ENCODE measurements at places on chromosomes 1 and 21. TPM values are rescaled to one million over a fixed set of nuclear protein-coding genes. Genes with fewer than 3 reads are reported as not detected.

- peak; percentile 77 for DNase-seq
- H3K4me1 ChIP-seq, result peaks cover 68% of the 10 kb centered on the region
- H3K27me3 ChIP-seq, result no peaks in the 10 kb centered on the region
- H3K4me3 ChIP-seq, result peak overlapping the region; percentile 96
- H3K27ac ChIP-seq, result peak overlapping the region; percentile 98
These were observed 838 bp downstream of the CCDC28B start for GRCh38 chr1:32201011-32201855.

The SYNC gene
- not detected for polyA plus RNA-seq

DNA sequence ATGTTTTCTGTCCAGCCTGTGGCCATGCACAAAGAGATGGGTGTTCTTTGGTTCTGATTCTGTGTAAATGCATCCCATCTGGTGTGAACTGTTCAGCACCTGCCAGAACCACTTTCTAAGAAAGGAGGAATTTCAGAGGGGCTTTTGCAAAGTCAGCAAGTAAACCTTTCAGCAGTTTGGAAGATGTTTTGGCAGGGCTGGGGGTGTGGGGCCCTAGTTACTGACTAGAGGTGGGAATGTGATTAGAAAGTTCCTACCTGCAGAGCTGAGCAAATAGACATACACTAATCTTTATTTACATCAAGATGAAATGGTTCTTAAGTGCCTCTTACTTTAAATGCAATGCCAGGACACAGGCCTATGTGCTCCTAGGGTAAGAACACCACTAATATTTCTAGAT, 378.1 kb upstream of the USP24 start:
- H3K27me3 ChIP-seq, result peaks cover 8% of the 10 kb centered on the region
- no peak for DNase-seq
- no peaks in the 10 kb centered on the region for H3K4me1 ChIP-seq

GRCh38 chr1:177591155-177591554, 378.7 kb downstream of the SEC16B start:
- H3K27ac ChIP-seq, result no peak overlapping the region
- no peak for DNase-seq
- peaks cover 7% of the 10 kb centered on the region for H3K27me3 ChIP-seq
- no peaks in the 10 kb centered on the region for H3K36me3 ChIP-seq
- no peaks in the 10 kb centered on the region for H3K4me1 ChIP-seq

- H3K4me3 ChIP-seq, result no peak overlapping the region
- peaks cover 2% of the 10 kb centered on the region for H3K27me3 ChIP-seq
- H3K36me3 ChIP-seq, result no peaks in the 10 kb centered on the region
- peaks cover 22% of the 10 kb centered on the region for H3K4me1 ChIP-seq
These were observed 22.7 kb upstream of the EYA3 start for GRCh38 chr1:28111157-28111556.

DNA sequence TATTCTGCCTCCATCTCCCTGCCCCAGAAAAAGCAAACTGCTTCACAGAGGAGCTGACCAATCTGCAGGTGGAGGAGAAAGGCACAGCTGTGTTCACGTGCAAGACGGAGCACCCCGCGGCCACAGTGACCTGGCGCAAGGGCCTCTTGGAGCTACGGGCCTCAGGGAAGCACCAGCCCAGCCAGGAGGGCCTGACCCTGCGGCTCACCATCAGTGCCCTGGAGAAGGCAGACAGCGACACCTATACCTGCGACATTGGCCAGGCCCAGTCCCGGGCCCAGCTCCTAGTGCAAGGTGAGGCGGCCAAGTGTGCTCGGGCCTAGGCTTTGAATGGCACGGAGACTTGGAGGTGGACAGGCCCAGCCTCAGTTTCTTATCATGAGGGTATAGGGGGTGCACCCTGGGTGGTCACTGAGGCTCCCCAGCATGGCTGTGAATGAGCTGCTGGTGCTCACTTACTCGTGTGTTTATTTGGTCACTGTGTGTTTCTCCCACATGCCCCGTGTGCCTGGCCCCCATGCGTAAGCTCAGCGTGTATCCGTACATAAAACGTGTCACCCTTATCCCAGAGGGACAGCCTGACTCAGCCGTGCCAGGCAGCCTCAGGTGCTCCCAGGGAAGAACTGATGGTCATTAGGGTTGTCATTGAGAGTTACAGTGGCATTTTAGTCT, 75.8 kb downstream of the OBSCN start:
- H3K4me1 ChIP-seq, result no peaks in the 10 kb centered on the region
- DNase-seq, result no peak
- no peak overlapping the region for H3K27ac ChIP-seq
- H3K36me3 ChIP-seq, result no peaks in the 10 kb centered on the region

GRCh38 chr1:197663162-197663953, 111.9 kb downstream of the DENND1B start:
- DNase-seq, result no peak
- peaks cover 10% of the 10 kb centered on the region for H3K4me1 ChIP-seq
- H3K4me3 ChIP-seq, result no peak overlapping the region
- no peaks in the 10 kb centered on the region for H3K27me3 ChIP-seq

The CELA2A gene
- polyA plus RNA-seq, result not detected

- peaks cover 51% of the 10 kb centered on the region for H3K36me3 ChIP-seq
- H3K27me3 ChIP-seq, result peaks cover 21% of the 10 kb centered on the region
- H3K4me3 ChIP-seq, result no peak overlapping the region
- peaks cover 25% of the 10 kb centered on the region for H3K4me1 ChIP-seq
- no peak for DNase-seq
These were observed 98.6 kb upstream of the KRTAP19-8 start for GRCh38 chr21:31136891-31137290.

The THBS3 gene
- polyA plus RNA-seq, result 1.8 TPM

DNA sequence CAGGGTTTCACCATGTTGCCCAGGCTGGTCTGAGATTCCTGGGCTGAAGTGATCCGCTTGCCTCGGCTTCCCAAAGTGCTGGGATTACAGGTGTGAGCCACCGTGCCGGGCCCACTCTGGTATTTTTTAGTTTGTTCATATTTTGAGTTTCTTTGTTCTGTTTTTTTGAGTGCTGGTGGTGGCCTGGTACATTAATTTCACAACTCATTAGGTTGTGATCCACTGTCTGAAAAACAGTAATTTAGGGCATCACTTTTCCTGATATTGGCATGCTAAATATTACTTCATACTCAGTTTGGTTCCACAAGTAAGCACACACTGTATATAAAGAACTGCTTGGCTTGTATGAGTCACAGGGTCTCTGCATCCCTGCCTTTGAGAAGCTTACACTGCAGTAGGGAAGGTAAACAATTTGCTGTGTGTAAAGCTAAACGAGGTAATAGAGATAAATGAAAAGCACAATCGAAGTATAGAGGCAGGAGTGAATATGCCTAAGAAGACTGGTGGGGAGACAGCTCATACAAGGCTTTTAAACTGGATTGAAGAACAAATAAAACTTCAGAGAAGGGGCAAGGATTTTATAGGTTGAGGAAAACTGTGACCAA, 7.7 kb downstream of the SNX27 start:
- peaks cover 7% of the 10 kb centered on the region for H3K4me1 ChIP-seq
- DNase-seq, result no peak
- H3K27me3 ChIP-seq, result no peaks in the 10 kb centered on the region
- H3K27ac ChIP-seq, result no peak overlapping the region

The WNT2B gene
- not detected for polyA plus RNA-seq

DNA sequence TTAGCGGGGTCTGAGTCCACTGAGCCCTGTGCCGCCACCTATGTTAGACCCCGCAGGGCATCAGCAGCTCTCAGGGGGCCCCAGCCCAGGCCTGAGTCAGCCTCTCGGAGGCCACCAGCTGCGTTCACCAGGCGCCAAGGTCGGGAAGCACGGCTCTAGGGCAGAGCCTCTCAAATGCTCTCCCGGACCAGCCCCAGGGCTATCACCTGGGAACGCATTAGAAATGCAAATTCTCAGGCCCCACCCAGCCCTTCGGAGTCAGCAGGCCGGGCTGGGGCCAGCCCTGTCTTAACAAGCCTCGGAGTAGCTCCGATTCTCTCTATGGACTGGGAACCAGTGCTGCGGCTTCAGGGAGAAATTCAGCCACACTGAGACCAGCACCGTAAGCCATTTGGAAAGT, 37.2 kb upstream of the TSPEAR start:
- no peaks in the 10 kb centered on the region for H3K4me1 ChIP-seq
- no peak for DNase-seq
- H3K4me3 ChIP-seq, result no peak overlapping the region
- H3K36me3 ChIP-seq, result no peaks in the 10 kb centered on the region
- H3K27me3 ChIP-seq, result no peaks in the 10 kb centered on the region

- no peak overlapping the region for H3K4me3 ChIP-seq
- H3K36me3 ChIP-seq, result no peaks in the 10 kb centered on the region
- no peak for DNase-seq
- H3K27ac ChIP-seq, result peak overlapping the region; percentile 41
These were observed 137.7 kb downstream of the RUNX1 start for GRCh38 chr21:34911360-34911759.

The C1QC gene
- not detected for polyA plus RNA-seq

DNA sequence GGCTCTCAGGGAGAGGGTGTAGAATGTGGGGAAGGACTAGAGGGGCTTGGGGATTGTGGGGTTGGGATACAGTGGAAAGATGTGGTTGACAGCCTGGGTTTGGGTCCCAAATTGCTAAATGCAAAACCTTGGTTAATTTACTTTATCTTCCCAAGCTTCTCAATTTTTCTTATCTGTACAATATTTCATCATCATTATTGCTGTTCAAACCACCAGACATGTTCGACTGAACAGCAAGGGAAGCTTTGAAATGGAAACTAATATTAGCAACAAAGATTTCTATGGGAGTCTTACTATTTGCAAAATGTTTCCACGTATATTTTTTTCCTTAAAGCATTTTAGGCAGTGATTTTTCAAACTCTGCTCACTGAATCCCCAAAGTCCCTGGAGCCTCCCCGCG, 67.0 kb upstream of the KAZN start:
- peaks cover 1% of the 10 kb centered on the region for H3K27me3 ChIP-seq
- H3K36me3 ChIP-seq, result no peaks in the 10 kb centered on the region
- H3K4me3 ChIP-seq, result no peak overlapping the region
- no peaks in the 10 kb centered on the region for H3K4me1 ChIP-seq

The CLCA4 gene
- not detected for polyA plus RNA-seq

DNA sequence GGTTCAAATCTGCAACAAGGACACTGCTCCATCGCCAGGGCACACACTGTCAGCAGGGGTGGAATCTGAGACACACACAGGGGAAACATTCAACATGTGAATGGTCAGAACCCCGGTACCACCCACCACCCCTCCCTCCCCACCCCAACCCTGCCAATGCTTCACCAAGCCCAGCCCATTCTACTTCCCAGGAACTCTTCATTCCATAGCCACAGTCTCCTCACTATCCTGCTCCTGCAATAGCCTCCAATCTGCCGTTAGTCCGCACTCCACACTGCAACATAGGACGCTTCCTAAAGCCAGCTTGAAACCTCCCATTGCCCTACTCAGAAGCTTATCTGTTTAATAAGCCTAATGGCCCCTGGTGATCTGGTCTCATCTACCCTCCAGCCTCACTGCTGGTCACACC, 7.5 kb upstream of the RAB3B start:
- H3K27me3 ChIP-seq, result peaks cover 13% of the 10 kb centered on the region
- no peaks in the 10 kb centered on the region for H3K36me3 ChIP-seq
- no peak overlapping the region for H3K27ac ChIP-seq
- H3K4me1 ChIP-seq, result no peaks in the 10 kb centered on the region
- no peak overlapping the region for H3K4me3 ChIP-seq

GRCh38 chr1:92899780-92900179, 61.5 kb downstream of the DIPK1A start:
- no peak for DNase-seq
- peaks cover 5% of the 10 kb centered on the region for H3K36me3 ChIP-seq
- peaks cover 2% of the 10 kb centered on the region for H3K27me3 ChIP-seq
- H3K4me1 ChIP-seq, result peaks cover 28% of the 10 kb centered on the region
- no peak overlapping the region for H3K4me3 ChIP-seq

GRCh38 chr1:165954940-165955339, 127.5 kb downstream of the UCK2 start:
- DNase-seq, result no peak
- peaks cover under 1% of the 10 kb centered on the region for H3K27me3 ChIP-seq
- H3K27ac ChIP-seq, result no peak overlapping the region
- no peaks in the 10 kb centered on the region for H3K4me1 ChIP-seq

DNA sequence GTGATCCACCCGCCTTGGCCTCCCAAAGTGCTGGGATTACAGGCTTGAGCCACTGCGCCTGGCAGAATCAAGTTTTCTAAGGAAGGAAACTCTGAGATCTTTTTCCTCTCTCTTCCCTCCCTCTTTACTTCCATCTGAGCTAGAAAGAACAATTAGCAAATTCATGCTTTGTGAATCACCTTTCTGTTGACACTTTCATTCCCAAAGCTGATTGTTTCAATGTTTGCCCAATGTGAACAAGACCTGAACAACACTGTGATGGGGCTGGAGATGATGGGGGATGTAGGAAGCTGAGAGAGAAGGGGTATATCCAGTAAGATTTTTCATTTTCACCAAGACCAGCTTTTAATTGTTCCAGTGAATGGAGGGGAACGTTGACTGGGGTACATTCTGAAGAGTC, 5.7 kb upstream of the TENT5B start:
- no peak overlapping the region for H3K27ac ChIP-seq
- no peaks in the 10 kb centered on the region for H3K4me1 ChIP-seq
- H3K4me3 ChIP-seq, result no peak overlapping the region
- H3K36me3 ChIP-seq, result no peaks in the 10 kb centered on the region
- peaks cover 2% of the 10 kb centered on the region for H3K27me3 ChIP-seq

DNA sequence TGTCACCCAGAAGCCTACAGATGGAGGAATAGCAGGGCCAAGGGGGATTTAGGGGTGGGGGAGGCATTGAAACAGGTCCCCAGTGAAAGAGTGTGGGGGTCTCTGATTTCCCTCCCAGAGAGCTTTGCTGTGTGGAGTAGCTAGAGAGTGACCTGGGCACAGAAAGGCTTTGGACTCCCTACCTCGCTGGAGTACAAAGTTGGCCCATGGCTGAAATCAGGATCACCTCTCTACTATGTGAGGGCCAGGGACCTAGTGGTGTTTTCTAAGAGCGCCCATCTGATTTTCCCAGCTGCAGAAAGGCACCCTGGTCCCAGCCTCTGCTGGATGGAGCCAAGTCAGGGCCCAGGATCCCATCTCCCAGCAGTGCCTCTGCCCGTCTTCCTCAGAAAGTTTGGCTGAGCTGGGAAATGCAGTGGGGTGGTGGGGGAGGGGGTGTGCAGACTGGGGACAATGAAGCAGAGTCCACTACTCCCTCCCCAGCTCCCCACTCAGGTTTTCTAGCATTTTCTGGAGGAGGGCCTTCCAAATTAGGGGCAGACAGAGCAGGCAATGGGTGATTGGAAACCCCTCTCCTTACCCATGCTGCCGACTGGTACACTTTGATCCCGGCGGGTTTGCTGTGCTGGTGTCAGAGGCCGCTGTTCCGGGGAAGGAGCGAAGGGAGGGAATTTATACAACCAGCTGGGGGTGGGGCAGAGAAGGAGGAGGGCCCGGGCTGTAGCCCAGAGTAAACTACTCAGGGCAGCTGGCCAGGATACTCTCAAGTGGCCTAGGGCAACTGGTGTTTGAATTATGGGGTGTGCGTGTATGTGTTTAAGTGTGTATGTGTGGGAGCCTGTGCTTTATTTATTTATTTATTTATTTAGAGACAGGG, at the start of gene SELENBP1:
Gene SELENBP1 (minus strand): TSS at position 648 of the 877 bp plus-strand sequence. CDS start 64 bp downstream, at position 584.
- H3K36me3 ChIP-seq, result no peaks in the 10 kb centered on the region
- H3K27me3 ChIP-seq, result no peaks in the 10 kb centered on the region
- DNase-seq, result no peak
- no peak within 1 kb of the TSS for H3K27ac ChIP-seq
- no peak within 1 kb of the TSS for H3K4me3 ChIP-seq

Measured in immature natural killer cell (primary cell).